ENCODE measurements at places on chromosomes 16 and 17.

- no peak for DNase-seq
Measured at GRCh38 chr17:32019228-32019627, 12.0 kb downstream of the LRRC37B start.

DNA sequence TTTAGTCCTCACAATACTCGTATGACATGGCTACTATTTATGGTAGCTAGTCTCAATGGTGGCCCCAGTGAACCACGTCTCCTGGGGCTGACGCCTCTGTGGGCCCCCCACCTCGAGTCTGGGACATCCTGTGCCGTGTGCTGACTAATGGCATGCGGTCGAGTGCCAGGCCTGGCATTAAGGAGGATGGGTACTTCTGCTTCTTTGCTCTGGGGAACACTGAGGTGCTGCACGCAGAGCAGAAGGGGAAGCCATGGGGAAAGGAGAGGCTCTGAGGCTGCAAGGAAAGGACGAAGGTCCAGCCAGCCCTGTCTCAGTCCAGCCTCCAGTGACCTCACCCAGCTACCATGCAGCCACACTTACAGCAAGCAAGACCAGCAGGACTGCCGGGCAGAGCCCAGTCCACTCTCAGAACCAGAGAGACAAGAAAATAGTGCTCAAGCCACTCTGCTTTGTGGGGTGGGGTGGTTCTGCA is 5.7 kb upstream of the MPRIP start:
- no peak for DNase-seq

DNA sequence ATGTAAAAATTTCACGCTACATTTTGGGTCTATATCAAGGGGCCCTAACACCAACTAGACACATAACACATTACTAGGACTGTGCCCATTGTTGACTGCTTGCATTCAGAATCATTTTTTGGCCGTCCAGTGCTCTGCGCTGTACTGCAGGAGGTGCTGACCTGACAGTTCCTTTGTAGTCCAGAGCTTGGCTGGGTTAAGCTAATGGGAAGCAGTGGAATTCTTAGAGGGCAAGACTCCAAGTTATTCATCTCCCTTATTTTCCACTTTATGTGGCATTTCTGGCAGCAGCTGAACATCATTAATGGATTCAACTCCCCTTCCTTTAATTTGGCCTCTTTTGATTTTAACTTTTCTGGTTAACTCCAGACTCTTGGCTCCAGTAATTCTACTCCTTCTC is 351.7 kb downstream of the CDH8 start:
- DNase-seq, result no peak

GRCh38 chr17:50318501-50319285 is 27.2 kb upstream of the XYLT2 start:
- DNase-seq, result no peak

DNA sequence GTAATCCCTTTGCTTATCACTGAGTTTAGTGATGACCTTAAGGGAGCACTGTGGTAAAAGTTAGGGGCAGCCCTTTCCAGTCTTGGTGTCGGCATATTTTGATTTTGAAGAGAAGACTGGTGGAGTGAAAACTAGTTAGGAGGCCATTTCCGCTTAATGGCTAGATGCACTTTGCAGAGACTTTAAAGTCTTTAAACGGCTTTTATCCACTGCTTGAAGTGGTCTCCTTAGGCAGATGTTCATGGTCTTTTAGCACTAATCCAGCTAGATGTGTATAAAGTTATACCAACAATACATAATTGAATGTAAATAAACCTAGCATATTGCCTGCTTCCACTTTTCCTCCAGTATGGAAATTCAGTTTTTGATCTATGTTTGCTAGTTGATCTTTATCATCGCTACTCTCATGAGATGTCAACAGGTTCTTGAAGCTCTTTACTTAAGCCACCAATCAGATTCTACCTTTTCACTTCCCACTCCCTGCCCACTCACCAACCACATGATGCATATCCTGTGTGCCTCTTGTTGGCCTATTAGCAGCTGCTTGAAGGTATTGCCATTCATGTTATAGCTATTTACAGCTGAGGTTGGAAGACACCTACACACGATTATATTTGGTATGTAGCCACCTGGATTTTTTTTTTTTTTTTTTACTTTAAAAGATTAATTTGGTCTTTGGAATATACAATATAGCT is 132.0 kb downstream of the NLK start:
- peak; percentile 7 for DNase-seq

DNA sequence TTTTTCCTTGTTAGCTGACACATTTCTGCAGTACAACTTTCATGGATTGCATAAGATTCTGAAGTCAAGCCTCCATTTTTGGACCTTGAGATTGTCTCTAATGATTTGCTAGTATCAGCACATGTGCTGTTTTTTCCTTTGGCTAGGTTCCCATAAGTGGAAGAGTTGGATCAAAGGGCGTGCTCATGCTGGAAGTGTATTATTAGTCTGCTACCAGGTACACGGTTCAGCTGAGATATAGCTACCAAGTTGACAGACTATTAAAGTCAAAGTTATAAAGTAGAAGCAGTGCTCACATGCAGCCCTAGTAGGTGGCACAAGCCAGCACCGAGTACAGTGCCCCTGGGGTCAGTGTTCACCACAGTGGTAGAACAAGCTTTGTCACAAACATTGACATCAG is 3.2 kb downstream of the FAHD1 start:
- no peak for DNase-seq

DNA sequence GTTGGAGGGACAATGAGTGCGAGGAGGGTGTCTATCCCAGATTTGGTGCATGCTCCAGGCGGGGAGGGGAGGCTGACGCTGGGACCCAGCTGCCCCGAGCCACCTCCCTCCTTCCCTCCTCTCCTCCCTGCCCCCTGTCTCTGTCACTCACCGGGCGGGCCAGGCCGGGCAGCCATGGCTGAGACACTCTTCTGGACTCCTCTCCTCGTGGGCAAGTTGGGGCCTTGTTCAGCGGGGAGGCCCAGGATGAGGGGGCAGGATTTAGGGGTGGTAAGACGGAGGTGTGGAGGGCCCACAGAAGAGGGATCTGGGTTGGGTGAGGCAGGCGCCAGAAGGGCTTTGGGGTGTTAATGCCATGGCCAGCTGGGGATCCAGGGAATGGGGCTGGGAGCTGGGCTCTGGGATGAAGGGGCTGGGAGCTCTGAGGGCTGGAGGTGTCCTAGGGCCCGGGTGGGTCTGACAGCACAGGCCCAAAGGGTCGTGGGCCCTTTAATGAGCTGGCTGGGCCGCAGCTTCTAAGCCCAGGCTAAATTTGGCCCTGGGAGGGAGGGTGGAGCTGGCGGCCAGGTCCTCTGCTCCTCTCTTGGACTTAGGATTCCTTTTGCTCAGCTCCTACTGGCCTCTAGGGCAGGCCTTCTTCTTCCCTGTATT is at the start of gene SGCA:
Gene SGCA, plus strand, starts transcription at position 139 of the 651 bp plus-strand sequence. Its CDS starts 36 bp downstream, at position 175.
- no peak for DNase-seq

GRCh38 chr17:27807567-27808470 is 7.5 kb upstream of the NOS2 start:
- DNase-seq, result peak; percentile 82

GRCh38 chr16:47847220-47847970 is 308.4 kb downstream of the ABCC12 start:
- DNase-seq, result no peak

DNA sequence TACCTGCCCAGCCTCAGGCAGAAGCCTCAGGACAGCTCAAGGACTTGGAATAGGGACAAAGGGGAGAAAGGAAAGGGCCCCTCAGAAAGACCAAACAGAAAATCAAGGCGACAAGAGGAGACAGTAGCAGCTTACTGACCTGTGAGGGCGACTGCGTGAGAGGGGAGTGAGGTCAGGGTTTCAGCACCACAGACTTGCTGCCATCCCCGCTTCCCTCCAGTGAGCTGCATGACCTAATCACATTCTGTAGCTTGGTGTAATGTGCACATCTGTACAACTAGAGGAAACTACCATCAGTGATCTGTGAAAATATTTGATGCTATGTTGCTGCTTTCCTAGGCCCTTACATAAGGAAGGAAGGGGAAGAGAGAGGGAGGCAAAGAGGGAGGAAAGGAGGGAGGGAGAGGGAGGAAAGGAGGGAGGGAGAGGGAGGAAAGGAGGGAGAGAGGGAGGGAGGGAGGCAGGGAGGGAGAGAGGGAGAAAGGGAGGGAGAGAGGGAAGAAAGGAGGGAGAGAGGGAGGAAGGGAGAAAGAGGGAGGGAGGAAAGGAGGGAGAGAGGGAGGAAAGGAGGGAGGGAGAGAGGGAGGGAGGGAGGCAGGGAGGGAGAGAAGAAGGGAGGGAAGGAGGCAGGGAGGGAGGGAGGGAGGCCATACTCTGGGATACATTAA is 404.9 kb upstream of the CDH5 start:
- no peak for DNase-seq

- no peak for DNase-seq
Measured at GRCh38 chr16:73796241-73796640, 500.4 kb upstream of the PSMD7 start.

DNA sequence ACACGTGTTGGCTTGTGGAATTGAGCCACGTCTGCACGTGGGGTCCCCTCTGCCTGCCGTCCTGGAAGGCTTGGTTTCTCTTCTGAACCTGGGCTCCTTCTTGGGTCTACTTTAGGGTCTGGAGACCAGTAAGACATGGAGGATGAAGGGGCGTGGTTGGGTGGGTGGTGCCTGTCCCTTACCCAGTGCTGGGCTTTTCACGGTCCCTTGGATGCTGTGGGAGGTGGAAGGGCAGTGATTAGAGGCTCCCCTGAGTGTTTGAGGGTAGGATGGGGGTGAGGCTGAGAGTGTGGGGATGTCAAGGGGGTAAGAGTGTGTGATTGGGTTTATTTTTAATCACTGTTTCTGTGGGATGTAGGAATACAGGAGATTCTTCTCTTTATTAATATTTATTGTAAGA is 38.3 kb downstream of the MGAT5B start:
- no peak for DNase-seq

DNA sequence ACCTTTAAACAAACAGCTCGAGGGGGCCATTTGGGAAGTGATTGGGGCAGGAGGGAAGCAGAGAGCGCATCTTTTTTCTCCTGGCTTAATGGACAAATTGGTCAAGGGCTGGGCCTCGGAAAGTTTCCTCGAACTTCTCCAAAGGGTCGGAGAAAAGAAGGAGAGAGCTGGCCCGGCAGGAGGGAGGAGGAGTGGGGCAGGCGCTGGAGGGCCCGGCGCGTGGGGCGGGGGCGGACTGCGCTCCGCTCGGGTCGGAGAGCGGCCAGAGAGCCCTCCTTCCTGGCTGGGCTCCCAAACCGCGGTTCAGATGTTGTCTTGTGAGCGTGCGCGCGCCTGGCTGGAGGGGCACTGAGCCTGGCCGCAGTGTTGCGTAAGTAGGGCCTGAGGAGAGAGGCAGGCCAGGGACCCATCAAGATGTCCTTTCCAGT is 1.2 kb downstream of the MMP2 start:
- no peak for DNase-seq

- DNase-seq, result no peak
Measured at GRCh38 chr16:56874800-56875199, 9.8 kb downstream of the SLC12A3 start.

DNA sequence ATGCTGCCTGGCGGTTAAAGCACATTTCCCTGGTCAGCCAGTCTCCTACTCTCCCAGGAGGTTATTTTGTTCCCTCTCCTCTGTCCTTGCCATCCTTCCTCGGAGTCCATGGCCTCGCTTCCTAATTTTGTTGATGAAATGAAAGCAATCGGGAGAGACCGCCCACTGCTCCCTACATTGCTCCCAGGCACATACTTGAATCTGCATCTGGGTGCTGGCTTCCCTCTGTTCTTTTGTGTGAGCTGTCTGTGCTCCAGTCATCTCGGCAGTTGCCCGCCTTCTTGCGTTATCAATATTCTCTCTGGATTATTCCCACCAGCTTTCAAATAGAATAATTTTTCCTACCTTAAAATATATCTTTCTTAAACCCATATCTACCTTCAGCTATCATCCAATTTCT is 11.1 kb downstream of the KRT23 start:
- DNase-seq, result no peak

DNA sequence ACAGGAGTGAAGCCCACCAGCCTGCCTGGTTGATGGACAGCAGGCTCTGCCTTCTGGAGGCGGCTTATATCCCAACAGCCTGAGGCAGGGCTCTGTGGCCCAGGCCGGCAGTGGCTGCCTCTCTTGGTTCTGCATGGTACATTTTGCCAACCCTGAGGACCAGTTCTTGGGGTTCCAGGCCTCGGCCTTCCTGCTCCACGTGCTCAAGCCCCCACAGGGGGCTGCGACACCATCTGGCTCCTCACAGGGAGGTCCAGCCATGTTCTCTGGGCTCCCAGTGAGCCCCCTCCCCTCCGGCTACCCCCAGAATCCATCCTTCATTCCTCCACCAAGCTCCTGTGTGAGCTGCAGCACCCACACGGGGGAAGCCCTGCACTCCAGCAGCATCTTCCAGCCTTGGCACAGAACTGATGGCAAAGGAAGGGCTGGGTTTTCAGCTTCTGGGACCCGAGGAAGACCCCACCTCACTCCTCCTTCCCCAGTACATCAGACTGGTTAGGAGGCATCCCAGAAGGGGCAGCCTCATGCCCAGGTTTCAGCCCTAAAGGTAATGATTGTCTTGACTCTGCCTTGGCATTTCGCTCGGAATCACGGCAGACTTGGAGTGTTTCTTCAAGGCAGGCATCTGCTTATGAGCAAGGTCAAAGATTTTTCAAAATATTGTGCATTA is 231.2 kb downstream of the CPPED1 start:
- no peak for DNase-seq

GRCh38 chr16:69328854-69329316 is 1.5 kb downstream of the PDF start:
- DNase-seq, result no peak

GRCh38 chr16:77722309-77723107 is at the start of gene NUDT7:
Gene NUDT7 (plus strand): TSS chr16:77722514. CDS start chr16:77722583, 69 bp downstream.
- peak; percentile 76 for DNase-seq

DNA sequence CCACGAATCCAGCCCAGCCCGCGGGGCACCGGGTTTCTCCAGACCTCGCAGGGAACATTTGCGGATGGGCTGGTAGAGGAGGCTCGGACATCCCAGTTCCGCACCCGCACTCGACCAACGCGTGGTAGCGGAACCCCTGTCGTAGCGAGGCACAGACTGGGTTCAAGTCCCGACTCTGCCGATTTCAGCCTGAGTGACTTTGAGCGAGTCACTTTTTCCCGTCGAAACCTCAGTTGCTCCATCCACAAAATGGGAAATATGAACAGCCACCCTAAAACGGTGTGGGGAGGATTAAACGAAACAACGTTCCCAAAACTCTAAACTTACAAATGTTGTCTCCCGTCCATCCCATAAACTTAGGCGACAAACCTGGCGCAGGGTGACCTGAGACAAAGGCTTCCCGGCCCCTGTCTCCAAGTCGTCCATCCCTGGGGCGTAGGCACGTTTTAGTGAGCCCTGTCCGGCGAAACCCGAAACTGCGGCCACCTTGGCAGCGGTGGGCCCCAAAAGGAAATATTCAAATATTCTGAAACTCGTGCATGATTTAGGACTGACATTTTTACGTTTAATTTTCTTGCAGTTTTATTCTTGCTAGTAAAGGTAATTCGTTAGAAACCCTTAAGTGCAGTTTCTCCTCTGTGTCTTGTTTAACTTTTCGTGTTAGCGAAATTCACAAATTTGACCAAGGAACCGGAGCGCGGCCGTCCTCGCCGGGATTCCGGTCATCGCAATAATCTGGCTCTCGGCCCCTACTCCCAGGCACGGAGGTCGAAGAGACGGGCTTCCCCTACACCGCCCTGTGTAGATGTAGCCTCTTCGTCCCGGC is 1.9 kb upstream of the MLLT6 start:
- DNase-seq, result no peak
